Fibroblast of skin of scalp (primary cell): ENCODE measurements at places on chromosomes 1 and 21.

GRCh38 chr1:175178056-175178455 lies 14.5 kb downstream of the KIAA0040 start:
- no peak for DNase-seq

DNA sequence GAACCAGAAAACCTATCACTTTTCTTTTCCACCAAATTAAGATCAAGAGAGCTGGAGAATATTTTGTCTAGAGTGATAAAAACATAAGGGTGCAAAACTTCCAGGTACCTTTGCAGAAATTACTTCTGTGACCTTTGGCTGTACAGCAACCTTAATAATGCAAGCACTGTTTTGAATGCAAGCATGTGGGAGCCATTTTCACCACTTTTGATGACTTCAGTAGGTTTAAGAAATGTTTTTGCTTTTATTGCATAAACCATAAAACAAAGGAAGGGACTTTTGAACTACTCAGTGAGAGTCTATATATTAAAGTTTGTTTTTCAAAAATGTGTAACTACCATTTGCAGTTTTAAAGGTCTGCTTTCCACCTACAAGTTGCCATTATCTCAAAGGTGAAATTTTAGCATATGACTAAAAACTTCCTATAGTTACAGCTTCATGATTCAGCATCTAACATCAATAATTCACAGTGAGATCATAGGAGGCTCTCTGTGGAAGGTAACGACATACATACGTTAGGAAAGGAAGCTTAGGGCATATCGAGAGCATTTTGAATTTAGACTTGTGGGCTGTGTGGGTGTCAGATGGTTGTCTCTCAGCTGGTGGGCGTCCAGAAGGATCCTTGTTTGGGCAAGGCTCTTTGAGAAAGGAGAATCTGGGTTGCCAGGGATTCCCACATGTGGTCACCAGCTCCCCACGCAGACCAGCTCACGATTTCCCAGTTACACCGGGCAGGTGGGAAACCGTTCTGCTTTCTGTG lies 1.1 kb upstream of the GADD45A start:
- DNase-seq = no peak

GRCh38 chr21:34754690-34755647 lies 86.2 kb downstream of the CLIC6 start:
- DNase-seq = no peak

DNA sequence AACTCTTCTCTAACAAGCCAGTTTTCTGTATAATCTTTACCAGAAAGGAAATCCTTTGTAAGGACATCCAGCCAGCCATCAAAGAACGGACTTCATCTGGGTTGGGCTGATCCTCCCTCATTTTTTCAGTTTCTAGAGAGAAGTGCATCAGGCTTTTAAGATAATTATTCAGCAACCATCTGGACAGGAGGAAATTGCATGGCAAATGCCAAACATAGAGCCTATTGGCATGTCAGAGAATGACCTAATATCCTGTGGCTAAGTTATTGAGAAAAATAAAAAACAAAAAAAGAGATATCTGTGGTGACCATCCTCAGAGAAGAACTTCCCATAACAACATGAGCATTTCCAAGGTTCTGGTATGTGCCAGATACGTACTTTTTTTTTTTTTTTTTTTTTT lies 74.9 kb upstream of the BEND5 start:
- peak; percentile 58 for DNase-seq

- DNase-seq = no peak
Observed at GRCh38 chr1:145988773-145989172, 7.6 kb downstream of the TXNIP start.

- no peak for DNase-seq
Observed at GRCh38 chr1:241800640-241801039, 47.4 kb upstream of the EXO1 start.

DNA sequence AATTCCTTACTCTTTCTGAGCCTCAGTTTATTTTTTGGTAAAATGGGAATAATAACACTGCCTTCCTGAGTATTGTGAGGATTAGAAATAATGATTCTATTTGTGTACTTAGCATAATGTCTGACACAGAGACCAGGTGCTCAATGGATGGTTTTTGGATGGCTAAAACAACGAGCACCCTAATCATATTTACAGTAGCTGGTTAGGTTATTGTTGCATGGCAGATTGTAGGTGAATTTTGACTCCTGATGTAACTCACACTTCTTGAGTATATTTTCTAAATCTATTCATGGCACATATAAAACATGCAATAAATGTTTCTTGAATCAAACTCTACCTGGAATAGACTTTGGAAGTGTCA lies 11.9 kb upstream of the DUSP10 start:
- no peak for DNase-seq

- no peak for DNase-seq
Observed at GRCh38 chr1:82920418-82921248, 1078.3 kb downstream of the TTLL7 start.

DNA sequence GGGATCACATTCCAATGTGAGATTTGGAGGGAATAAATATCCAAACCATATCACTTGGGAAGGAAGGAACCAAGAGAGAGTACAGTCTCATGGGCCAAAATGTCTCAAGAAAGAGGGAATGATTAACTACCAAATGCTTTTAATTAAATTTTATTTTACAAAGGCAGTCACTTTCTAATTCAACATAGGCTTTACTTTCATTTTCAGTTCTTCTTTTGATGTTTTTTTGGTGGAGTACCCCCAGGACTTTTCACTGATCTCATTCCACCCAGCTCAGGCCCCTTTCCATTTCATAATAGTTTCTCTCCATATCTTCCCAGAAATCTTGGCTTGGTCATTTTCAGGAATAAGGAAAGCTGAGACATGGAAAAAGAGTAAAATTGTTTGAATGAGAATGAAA lies 5.1 kb upstream of the SLAMF7 start:
- DNase-seq = no peak

DNA sequence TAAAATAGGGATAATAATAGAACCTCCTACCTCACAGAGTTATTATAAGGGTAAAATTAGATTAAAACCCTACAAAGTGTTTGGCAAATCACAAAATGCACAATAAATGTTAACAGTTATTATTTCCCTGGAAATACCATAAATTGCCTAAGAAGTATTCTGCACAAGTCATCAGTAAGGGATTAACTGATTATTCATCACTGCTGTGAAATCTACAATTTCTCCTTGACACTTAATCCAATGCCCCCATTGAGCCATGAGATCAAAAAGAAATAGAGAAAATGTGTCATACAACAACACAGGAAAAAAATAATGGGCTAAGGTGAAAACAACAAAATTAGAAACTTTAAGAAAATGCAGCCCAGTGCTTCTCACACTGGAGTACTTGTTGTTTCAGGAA lies 6.7 kb upstream of the SEC16B start:
- no peak for DNase-seq

DNA sequence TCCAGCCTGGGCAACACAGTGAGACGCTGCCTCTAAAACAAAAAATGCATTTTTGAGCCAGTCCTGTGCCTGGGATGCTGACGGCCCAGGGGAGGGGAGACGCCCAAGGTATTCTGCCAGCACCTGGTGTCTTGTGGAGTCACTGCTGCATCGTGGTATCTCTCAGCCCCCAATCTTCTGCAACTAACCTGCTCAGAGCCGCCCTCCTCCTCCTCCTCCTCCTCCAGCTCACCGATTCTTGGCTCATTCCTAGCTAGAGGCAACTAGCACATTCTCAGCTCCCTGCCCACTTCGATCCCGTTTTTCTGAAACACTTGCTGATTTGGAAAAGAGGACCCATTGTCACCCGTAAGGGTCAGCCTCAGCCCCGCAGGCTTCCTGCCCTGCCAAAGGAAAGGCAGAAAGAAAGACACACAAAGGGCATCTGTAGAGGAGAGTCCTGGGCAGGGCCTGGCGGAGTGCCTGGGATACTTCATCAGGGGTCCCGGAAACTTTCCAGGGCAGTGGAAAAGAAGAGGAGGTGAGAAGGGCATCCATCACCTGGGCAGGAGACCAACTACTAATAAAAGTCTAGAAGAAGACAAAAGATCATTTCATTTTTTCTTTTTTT lies 20.7 kb downstream of the GPR157 start:
- no peak for DNase-seq

DNA sequence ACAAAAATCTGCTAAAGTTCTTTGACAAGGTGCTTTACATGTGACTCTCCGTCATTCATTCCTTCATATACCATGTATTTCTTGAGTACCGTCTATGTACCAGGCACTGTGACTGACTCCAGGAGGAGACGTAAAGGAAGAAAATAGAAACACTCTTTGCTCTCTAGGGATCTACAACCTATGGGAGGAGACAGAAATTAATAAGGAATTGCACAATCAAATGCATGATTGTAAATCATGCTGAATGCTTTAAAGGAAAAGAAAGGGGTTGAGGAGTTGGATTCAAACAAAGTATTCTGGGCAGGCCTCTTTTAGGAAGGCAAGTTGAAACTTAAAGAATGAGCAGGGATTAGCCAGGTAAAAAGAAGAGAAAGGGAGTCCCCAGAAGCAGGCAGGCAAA lies 239.1 kb upstream of the FGGY start:
- no peak for DNase-seq

DNA sequence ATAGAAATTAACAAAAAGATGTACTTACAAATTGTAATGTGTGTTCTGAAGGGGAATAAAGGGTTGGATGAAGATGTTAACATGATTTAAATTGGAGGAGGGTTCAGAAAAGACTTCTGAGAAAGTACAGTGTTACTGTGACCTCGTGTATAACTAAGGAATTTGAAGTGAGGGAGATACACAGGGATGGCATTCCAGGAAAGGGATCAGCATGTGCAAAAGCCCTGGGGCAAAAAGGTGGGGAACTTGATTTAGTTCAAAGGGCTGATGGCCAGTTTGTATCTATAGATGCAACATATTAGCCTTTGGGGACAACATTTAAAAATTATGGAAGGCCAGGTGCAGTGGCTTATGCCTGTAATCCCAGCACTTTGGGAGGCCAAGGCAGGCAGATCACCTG lies 33.3 kb upstream of the DEGS1 start:
- DNase-seq = no peak

- DNase-seq = peak; percentile 20
Observed at GRCh38 chr1:214665606-214666110, 62.7 kb downstream of the CENPF start.

- DNase-seq = no peak
Observed at GRCh38 chr1:243496187-243496646, 240.4 kb downstream of the SDCCAG8 start.

GRCh38 chr1:147627435-147628110 lies 42.8 kb downstream of the ACP6 start:
- peak; percentile 53 for DNase-seq

- DNase-seq = peak; percentile 85
Observed at GRCh38 chr21:32143241-32143939, 135.5 kb downstream of the MIS18A start.

- DNase-seq = no peak
Observed at GRCh38 chr1:26305667-26306289, 658 bp downstream of the UBXN11 start.

DNA sequence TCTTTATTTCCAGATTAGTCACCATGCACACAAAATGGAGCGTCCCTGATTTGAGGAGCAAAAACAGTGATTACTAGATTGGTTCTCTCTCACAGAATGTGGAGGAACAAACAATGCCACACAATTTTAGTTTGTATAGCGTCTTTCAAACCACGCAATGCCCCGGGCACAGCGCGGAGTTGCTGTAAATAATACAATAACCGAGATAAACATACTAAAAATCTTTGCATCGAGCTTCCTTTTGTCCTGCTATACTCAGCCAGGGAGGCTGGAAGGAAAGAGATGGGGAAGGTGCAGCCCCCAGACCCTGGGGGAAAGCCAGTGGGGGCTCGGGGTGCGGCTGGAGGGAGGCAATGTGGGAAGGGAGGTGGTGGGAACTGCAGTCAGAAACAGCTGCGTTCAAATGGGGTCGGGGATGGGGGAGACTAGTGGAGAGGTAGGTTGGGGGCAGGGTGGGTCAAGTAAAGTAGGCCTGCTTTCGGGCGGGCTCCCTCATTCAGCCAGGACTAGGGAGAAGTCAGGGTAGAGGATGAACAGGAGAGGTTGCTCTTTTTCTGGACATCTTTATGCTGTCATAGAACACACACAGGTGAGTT lies 366.3 kb downstream of the RPS6KC1 start:
- no peak for DNase-seq

DNA sequence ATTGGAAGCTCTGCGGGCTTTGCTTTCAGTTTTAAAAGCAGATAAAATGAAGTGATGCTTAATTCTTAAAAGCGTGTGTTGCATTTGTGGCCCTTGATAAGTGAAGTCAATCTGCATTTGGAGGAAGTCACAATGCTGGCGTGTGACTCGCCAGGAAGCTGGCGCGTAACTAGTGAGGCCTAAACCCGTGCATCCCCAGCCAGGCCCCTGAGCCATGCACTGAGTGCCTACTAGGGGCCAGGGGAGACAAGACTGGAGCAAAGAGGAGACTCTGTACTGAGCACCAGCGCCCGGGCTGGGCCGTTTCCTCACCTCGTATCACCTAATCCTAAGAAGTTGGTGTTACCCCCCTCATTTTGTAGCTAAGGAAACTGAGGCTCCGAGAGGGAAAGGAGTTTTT lies 4.6 kb upstream of the DDOST start:
- no peak for DNase-seq

GRCh38 chr1:234481771-234482170 lies 2.8 kb upstream of the TARBP1 start:
- DNase-seq = no peak

DNA sequence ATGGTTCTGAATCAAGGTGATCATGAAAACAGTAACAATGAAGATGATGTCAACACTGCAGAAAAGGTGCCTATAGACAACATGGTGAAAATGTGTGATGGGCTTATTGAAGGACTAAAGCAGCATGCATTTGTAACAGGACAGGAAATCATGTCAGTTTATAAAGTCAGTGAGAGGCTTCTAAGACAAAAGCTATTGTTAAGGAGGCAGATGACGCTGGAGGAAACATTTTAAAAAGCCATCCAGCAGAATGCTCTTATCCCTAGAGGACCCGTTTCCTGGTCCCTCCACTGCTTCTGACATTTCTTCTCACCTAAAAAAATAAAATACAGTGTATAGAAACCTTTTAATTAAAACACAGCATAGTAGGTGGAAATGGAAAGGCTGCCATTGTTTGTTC lies 40.9 kb downstream of the CYYR1 start:
- DNase-seq = no peak

GRCh38 chr1:214354440-214355148 lies 73.6 kb downstream of the SMYD2 start:
- DNase-seq = peak; percentile 64

DNA sequence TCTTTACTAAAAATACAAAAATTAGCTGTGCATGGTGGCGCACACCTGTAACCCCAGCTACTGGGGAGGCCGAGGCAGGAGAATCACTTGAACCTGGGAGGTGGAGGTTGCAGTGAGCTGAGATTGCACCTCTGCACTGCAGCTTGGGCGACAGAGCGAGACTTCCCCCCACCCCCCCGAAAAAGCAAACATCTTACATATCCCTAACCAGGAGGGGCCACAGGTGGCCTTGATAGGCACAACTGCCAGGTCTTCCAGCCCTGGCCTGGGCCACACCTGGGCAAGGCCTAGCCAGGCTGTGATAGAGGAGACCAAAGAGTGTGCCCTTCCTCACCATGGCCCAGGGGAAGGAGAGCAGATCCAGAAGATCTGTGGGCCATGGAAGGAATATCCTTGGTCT lies 28.6 kb upstream of the POU3F1 start:
- DNase-seq = no peak

DNA sequence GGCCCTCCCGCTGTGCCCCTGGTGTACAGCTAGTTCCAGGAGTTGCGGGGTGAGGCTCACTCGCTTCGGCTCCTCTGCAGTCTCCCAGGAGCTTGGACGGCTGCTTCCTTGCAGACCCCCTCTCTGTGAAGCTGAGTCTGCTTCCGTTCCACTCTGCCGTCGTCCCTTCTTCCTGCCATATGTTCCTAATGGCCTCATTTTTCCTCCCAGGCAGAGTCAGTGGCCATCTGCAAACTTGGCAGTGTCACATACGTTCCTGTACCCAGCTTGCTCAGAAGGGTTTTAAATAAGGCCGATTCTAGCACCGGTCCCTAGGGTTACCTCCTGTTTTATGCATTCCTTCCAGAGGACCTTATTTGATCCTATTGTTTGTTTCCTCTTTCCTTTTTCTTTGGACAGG lies 21.3 kb downstream of the ACTL8 start:
- DNase-seq = no peak
